ENCODE measurements at places on chromosomes 4 and X.

DNA sequence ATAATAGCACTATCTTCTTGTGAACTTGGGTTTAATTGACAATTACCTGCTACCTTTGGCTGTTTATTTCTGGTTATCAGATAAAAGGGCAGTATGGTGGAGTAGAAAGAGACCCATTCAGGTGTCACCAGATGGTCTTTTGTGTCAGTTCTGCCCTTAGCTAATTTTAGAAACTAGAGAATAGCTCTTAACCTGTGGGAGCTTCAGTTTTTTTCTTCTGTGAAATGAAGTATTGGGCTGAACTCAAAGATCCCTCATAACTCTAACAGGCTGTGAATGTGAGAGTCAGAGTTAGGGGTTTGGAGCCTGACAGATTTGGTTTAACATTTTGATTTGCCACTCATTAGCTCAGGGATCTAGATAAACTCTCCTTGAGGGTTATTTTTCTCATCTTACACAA is 335.2 kb downstream of the PPP1R2C start:
- DNase-seq, result no peak

DNA sequence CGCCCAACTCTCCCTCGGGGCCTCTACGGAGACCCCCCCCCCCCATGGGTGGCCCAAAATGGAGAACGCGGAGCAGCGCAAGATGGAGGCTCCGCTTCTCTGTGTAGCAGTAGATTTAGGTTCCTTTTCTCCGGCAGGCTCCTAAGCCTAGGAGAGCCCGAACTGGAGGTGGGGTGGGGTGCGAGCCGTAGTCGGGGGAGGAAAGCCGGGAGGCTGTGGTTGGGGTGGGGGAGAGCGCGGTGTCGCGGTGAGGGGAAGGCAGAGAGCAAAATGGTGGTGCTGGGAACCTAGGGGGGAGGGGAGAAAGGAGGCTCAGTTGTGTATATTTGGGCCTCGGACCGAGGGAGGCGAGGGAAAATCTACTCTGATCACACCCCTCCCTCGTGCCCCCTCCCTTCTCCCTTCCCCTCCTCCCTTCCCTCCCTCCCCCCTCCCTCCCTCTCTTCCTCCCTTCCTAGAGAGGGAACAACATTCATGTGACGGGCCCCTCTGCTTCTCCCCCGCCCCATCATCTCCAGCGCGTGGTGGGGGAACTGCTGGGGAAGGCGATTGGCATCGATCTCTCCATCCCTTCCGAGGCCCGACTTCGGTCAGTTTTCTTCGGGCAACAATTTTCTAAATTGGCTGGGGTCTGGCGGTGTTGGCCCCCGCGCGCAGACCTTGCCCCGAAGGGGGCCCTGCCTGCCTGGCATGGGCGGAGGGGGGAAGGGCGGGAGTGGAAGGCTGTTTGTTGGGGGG is at the start of gene STAG2:
Gene STAG2 (plus strand): TSS at position 439 of the 738 bp plus-strand sequence. CDS start 60,922 bp downstream, outside the sequence.
- peak; percentile 73 for DNase-seq

DNA sequence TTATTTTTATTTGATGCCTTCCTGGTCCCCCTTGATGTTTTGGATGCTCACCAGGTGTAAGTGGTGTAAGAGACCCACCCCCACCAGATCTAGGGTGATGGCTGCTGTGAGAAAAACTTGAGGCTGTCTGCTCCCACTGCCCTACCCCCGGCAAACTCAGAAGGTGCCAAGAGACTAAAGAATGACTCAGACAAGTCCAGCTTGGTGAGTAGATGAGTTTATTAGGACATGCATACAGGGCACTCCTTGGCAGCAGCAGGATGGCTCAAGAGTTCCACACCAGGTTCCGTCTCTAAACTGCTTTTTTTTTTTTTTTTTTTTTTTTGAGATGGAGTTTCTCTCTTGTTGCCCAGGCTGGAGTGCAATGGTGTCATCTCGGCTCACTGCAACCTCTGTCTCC is 84.0 kb upstream of the HPF1 start:
- DNase-seq, result no peak

DNA sequence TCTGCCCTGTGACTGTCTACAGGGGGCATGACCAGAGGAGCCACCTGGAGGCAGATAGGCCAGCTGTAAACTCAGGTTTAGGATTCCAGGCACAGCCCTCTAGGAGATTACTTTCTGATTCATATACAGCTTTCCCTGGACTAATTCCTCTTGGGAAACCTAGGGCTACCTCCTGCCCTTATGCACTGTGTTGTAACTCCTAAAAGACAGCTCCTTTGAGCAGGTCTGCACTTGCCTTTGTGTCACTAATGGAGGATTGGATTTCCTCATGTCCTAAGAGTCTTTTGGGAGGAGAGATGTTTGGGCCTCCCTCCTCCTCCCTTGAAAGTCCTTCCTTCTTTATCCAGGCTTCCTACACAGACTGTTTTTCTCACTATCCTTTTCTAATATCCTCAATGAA is 202.0 kb downstream of the PCDH19 start:
- DNase-seq, result no peak

DNA sequence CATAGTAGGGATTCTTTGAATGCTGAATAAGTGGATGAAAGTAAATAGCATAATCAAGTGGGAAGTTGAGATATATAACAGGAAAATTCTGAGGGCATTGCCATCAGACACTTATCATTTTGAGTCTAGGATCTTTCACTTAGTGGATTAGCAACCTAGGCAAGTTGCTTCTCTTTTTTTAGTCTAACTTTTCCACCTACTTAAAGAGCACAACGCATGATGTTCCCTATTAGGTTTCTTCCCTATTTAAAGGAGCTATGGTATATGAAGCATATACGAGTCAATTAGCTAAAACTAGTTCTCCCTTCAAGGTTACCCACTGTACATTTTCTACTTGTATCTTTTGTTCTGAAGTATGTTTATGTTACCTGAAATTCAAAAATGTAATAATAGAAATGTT is 67.1 kb upstream of the HS3ST1 start:
- no peak for DNase-seq

DNA sequence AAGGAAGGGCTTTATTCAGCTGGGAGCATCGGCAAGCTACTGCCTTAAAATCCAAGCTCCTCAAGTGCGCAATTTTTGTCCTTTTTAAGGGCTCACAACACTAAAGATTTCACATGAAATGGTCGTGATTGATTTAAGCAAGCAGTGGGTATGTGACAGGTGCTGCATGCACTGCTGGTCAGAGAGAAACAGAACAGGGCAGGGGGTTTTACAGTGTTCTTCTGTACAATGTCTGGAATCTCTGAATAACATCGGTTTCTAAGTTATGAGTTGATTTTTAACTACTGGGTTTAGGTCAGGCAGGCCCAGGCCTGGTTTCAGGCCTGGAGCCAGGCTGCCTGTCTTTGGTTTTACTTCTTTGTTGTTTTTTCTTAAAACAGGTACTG is 6.0 kb downstream of the UGT2B17 start:
- DNase-seq, result no peak

DNA sequence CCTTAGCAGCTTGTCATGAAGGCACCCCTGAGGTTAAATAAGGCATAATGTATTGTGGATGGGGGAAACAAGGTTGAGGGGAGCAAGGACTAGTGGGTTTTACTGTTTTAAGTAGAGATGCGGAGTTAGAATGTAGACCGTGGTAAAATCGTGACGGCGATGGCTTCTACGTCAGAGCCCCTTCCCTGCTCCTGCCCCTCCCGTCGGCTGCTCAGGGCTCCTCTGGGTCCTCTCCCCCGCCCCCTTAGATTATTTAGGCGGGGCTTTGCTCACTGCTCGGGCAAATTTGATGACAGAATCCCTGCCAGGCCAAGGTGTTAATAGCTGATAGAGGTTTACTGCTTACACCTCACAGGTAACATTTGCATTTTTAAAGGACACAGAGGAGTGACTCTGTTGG is 2.3 kb downstream of the FRMPD3 start:
- no peak for DNase-seq

- DNase-seq, result no peak
Observed at GRCh38 chr4:78754872-78755271, 21.3 kb upstream of the BMP2K start.

DNA sequence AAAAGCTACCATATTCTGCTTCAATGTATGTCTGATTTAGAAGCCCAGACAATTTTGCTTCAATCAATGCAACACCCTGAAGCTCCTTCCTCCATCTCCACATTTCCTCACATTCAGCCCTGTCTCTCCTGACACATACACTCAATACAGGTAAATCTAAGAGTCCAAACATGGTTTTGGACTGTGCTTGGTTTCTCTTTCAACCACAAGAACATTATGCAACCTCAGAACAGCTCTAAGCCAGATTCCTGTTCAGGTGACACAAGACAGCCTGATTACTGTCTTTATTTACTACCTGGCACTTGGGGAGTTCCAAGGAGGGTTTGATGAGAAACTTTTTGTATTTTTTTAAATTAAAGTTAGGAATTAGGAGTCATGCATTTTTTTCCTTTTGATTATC is 307.5 kb upstream of the SLIT2 start:
- DNase-seq, result no peak

DNA sequence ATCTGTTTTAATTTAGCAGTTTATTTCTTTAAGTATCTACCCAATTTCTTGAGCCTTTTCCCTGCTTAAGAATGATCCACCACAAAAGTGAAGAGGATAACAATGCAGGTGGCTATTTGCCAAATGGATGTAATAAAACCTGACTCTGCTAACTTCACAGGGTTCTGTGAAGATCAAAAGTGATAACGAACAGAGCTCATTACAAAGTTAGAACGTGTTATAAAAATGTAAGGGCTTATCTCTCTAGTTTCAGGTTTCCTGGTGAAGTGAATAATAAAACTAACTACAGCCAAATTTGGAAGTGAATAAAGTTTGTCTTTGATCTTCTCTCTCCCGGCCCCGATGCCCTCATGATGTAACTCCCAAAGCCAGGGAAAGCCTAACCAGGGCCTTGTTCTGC is 497.9 kb downstream of the SMARCA1 start:
- no peak for DNase-seq

DNA sequence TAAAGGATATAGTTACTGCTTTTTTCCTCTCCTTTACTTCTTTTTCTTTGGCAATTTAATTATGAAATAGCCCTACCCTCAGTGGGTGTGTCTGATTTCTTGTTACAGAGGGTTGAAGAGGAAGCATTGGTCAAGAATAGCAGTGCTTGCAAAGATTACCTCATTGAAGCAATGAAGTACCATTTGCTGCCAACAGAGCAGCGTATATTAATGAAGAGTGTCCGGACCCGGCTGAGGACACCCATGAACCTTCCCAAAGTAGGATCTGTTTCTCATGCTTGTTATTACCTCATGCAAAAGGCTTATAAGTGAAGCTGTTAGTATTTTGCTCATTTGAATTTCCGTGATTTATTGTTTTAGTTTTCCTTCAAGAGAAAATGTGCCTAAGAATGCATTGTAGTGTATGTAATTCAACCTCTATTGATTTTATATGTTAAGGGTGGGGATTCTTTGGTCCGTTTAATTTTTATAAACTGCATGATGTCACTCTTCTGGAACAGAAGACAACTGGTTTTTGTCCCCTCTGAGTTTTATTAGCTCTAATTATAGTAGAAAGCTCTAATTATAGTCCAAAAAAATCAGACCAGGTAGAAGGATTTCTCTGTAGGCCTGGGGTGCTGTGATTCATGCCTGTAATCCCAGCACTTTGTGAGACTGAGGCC is 27.9 kb upstream of the MSMO1 start:
- no peak for DNase-seq

- no peak for DNase-seq
Observed at GRCh38 chr4:60745800-60746571, 454.1 kb upstream of the ADGRL3 start.

- no peak for DNase-seq
Observed at GRCh38 chr4:117529401-117529800, 444.0 kb upstream of the TRAM1L1 start.

- no peak for DNase-seq
Observed at GRCh38 chrX:3638280-3638873, 75.1 kb downstream of the PRKX start.

DNA sequence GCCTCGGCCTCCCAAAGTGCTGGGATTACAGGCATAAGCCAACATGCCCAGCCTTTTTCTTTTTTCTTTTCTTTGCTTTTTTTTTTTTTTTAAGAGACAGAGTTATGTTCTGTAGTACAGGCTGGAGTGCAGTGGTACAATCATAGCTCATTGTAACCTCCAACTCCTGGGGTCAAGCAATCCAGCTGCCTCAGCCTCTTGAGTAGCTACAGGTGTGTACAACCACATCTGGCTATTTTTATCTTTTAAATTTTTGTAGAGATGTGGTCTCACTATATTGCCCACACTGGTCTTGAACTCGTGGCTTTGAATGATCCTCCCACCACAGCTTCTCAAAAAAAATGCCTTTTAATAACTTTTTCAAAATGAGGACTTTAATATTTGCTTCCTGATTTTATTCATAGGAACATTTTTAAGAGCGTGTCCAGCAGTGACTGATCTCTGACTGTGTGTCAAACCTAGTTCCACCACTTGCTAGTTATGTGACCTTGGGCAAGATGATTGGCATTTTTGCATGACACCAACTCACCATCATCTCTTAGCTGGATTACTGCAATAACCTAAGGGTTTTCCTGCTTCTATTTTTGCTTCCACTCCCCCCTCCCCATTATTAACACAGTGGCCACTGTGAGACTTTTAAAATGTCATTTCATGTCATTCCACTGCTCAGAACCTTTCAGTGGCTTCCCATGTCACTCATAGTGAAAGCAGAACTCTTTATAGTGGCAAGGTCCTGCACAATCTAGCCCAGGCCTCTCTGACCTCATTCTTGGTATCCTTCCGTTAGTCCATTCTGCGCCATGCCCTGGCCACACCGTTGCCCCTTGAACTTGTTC is 4.5 kb upstream of the TNIP3 start:
- DNase-seq, result no peak

GRCh38 chrX:44035571-44035970 is 62.4 kb upstream of the NDP start:
- no peak for DNase-seq

DNA sequence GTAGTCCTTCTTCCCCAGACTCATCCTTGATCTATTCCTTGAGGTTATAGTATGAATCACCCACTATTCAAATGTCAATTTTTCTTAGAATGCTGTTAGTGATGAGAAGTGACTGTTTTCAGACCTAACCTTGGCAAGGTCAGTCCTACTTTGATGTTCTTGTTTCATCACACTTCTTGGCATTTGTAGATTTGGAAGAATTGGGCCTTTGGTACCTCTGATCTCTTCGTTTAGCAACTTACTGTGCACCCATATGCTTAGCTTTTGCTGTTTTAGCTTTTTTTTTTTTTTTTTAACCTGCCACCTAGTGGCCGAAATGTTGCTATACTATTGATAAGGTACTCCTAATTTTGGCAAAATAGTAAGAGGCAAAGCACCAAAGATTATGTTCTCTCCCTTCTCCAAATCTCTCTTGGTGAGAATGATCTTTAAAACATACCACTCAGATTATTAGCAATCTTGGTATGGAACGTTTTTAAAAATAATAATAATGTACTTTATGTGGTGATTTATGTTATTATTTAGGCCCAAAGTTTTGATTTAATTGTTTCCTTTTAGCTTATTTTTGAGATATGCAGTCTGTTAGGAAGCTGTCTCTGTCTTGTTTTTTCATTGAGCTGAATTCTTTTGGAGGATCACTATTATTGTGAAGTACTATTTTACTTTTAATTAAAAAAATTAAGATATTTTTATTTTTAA is 16.6 kb downstream of the DCK start:
- no peak for DNase-seq

GRCh38 chr4:115781528-115782146 is 668.2 kb upstream of the NDST4 start:
- no peak for DNase-seq

Data from NCI-H226 (cell line).